GM18507 (cell line): ENCODE measurements at places on chromosomes 1 and 21.

GRCh38 chr1:198934426-198934825 is 295.6 kb downstream of the PTPRC start:
- DNase-seq = no peak

DNA sequence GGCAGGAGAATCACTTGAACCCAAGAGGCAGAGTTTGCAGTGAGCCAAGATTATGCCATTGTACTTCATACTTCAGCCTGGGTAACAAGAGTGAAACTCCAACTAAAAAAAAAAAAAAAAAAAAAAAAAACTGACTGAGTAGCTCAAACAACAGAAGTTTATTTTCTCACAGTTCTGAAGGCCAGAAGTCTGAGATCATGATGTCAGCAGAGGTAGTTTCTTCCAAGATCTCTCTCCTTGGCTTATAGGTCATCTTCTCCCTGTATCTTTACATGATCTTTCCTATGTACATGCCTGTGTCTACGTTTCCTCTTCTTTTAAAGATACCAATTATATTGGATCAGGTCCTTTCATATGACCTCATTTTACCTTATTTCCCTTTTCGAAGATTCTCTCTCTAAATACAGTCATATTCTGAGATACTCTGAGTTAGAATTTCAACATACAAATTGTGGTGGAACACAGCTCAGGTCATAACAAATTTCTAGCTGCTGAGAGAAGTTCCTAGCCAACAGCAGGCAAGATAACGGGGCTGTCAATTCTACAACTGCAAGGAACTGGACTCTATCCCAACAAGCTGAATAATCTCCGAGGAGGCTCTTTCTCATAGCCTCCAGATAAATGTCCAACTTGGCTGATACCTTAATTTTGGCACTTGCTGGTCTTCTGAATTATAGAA is 187.7 kb upstream of the ADAMTS5 start:
- DNase-seq = no peak

DNA sequence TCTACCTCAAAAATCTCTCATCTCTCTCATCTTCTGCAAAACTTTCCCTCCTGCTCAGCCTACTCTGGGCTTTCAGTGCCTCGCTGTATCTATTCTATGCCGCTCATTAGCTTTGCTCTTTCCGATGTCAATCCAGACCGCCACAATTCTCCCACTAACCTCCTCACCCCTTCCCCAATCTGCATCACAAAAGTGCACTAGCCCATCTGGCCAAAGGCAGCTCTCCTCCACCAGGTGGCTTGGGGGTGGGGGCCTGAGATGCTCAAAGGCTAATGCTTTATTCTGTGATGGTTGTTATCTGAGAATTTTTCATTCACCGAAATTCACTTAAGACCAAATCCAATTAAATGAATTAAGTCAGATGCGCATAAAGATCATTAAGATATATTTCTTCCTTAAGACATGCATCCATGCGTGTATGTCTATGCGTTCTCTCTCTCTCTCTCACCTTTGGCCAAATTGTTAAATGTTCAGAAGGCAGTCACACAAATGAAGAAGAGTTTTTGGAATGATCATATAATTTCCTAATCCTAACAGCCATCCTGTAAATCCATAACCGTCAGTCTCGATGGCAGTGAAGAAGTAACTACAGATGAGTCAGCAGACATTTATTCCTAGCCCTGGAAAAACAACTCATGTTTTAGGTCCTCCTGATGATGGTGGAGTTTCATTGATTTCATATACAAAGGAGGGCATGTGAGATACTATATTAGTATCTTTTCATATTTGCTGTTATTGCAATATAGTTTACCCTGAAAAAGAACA is 111.3 kb downstream of the C1orf21 start:
- no peak for DNase-seq

GRCh38 chr21:42530167-42530518 is 16.5 kb downstream of the SLC37A1 start:
- DNase-seq = no peak

GRCh38 chr1:97139512-97139911 is 417.9 kb downstream of the PTBP2 start:
- DNase-seq = no peak

DNA sequence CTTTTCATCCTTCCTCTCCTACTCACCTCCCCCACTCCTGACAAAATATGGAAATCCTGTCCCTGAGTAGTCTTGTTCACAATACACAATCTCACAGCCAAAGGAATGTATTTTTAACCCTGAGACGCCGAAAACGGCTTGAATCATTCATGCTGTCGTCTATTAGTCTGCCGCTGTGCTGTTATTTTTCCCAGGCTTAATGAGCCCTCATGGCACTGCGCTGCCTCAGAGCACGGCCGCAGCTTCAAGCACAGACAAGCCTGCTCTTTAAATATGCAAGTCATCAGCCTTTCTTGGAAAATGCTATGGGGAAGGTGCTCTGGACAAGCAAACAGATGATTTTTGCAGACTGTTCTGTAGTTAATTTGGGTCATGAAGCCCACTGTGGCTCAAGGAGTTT is 302.7 kb downstream of the DISC1 start:
- DNase-seq = no peak

GRCh38 chr1:147472966-147473732 is 68.2 kb upstream of the BCL9 start:
- DNase-seq = no peak

- no peak for DNase-seq
Measured at GRCh38 chr1:86305731-86306130, 90.4 kb downstream of the ODF2L start.

DNA sequence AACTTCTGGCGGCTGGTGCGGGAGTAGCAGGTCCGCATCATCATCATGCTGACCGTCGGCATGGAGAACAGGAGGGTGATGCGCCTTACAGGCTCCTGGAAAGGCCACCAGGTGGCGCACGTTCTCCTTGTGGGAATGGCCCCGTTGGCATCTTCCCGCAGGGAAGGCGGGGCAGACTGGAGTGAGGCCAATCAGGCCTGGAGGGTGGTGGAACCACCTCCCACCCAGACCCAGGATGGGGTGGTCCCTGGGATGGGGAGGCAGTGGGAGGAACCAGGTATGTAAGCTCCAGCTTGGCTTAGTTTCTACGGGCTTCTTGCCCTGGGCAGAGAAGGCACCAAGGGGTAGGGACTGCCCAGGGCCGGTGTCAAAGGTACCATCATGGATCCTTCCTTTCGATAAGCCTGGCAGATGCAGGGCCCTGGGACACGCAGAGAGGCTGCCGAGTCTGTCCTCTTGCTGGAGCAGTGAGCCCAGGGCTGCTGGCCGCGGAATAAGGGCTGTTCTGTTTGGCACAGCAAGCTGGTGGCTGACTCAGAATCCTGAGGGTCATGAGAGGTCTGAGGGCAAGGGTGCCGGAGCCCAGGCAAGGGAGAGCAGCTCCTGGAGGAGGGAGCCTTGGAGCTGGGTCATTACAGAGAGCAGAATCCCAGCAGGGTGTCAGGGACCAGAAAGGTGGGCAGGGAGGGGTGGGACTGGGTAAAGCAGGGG is 8.7 kb upstream of the LGR6 start:
- DNase-seq = peak; percentile 53

- no peak for DNase-seq
Measured at GRCh38 chr1:155005076-155006011, 2.7 kb downstream of the ZBTB7B start.

GRCh38 chr1:59816318-59816878 is 1.6 kb downstream of the HOOK1 start:
- no peak for DNase-seq

DNA sequence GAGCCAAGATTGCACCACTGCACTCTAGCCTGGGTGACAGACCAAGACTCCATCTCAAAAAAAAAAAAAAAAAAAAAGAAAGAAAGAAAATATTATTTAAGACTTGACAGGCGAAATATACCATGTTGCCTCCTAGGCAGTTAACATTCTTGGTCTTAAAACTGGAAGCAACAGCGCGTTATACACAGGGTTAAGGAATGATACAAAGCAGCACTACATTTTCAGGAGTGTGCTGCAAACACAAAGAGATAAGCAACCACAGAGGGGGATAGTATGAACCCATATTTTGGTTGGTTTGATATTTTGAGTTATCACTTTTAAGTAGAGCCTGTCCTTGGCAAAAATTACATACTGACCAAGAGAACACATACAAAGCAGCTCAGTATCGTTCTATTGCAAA is 25.1 kb downstream of the USP24 start:
- no peak for DNase-seq

GRCh38 chr1:36687312-36687711 is 204.6 kb upstream of the CSF3R start:
- no peak for DNase-seq

- DNase-seq = peak; percentile 70
Measured at GRCh38 chr1:9069326-9070100, at the start of gene SLC2A5. Gene SLC2A5 (minus strand): TSS chr1:9069635. CDS start chr1:9069536, 99 bp downstream.

GRCh38 chr1:30599721-30600120 is 123.7 kb downstream of the MATN1 start:
- no peak for DNase-seq

GRCh38 chr1:184972315-184973055 is 1.8 kb downstream of the NIBAN1 start:
- DNase-seq = no peak

- DNase-seq = no peak
Measured at GRCh38 chr1:63590166-63590560, 3.0 kb upstream of the PGM1 start.
